Fibroblast of the aortic adventitia (primary cell): ENCODE measurements at places on chromosomes 13 and 19. TPM values are rescaled to one million over a fixed set of nuclear protein-coding genes. Genes with fewer than 3 reads are reported as not detected.
A peak's percentile ranks its signal among the peaks of the same experiment; 100 is the strongest.

XAB2 gene
- 26.9 and 30.5 TPM in 2 replicates for total RNA-seq

ZNF135 gene
- 2.2 and 4.3 TPM in 2 replicates for total RNA-seq

SIGLEC9 gene
- total RNA-seq = 0.09 TPM in 1 of 2 replicates, not detected in the other

FUT6 gene
- not detected in 2 replicates for total RNA-seq

DENND1C gene
- not detected in 2 replicates for total RNA-seq

TJP3 gene
- total RNA-seq = not detected in 2 replicates

SYDE1 gene
- 36.2 and 46.9 TPM in 2 replicates for total RNA-seq

DNA sequence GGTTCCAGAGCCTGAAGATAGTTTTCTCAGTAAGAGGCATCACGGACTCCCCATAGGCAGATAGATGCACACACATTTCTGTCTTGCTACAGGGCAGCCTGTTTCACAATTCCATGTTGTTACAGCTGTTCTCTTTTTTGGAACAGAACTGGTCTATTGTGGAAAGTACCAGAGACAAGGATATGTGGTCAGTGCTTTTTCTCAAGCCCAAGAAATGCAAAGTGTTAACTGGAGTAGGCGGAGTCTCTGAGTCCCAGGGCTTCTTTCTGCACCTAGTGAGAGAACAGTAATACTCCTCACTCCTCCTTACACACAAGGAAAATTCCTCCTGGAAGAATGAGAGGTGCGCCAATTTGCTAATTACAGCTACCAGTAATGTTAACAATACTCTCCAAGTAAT, 141.6 kb upstream of the ARGLU1 start:
- no peak for DNase-seq

DNA sequence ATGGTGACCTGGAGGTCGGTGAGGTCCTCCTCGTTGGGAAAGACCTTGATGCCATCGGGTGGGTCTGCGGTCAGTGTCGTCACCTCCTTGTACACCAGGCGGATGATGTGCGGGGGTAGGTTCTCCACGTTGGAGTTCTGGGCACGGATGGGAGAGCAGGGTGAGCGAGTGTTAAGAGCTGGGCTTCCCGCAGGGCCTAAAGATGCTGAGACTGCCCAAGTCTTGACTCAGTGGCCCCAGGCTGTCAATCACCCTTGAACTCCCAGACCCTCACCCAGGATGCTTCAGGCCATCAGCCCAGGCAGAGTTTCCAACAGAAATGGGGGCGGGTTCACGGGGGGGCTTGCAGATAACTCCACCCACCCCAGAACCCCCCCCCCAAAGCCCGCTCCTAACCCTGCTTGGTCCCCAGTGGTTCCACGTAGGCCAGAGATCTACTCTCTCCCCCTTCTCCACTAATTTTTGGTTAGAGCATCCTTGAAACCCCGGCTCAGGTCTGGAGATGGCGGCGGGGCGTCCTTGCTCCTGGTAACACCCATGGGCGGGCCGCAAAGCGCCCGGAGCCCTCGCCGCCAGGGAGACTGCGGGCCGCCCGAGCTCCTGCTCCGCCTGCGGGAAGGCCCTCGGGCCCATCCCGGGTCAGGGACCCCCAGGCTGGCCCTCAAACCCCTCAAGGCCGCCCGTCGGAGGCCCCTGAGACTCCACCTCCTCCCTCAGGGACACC, 600 bp downstream of the UBE2S start:
- peak; percentile 33 for DNase-seq

GRCh38 chr13:109529964-109530363, 256.4 kb downstream of the IRS2 start:
- DNase-seq = no peak

DNA sequence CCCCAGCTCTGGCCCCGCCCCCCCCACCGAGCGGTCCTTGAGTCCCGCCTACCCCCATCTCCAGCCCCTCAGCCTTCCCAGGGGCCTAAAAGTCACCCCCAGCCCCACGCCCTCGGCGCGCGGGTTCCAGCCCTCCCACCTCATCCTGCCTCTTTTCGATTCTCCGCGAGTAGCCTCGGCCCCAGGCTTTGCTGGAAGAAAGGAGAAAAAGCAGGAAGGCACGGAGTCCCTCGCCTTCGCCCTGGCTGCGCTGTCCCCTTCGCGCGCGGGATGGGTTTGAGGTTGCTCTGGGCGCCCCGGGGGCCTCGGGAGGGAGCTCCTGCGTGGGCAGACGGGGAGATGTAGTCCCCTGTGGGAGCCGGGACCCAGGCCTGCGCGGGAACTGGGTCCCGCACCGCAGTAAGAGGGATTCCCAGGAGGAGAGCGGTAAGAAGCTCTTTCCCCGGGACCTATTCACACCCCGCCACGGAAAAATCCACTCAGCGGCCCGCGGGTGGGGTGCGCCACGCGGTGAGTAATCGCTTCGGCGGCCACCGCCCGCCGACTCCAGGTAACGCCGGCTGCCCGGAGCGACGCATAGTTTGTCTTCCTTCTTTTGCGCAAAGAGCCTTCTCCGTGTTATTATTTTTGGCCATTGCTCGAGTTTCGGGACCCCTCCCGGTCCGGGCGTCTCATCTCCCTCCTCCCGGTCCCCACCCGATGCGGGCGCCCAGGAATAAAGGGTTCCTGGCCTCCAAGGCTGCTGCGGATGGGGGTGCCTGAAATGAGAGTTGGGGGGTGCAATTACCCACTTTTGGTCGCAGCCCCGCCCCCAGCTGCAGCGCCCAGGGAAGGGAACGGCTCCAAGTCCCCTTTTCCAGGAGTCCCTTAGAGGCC, 865 bp upstream of the CRLF1 start:
- DNase-seq = no peak

GRCh38 chr13:93797463-93797862, 570.9 kb downstream of the GPC6 start:
- DNase-seq = no peak

- no peak for DNase-seq
Measured at GRCh38 chr19:56837004-56837403, 3.5 kb downstream of the PEG3 start.

- no peak for DNase-seq
Measured at GRCh38 chr19:29678484-29679106, 13.3 kb downstream of the PLEKHF1 start.

DNA sequence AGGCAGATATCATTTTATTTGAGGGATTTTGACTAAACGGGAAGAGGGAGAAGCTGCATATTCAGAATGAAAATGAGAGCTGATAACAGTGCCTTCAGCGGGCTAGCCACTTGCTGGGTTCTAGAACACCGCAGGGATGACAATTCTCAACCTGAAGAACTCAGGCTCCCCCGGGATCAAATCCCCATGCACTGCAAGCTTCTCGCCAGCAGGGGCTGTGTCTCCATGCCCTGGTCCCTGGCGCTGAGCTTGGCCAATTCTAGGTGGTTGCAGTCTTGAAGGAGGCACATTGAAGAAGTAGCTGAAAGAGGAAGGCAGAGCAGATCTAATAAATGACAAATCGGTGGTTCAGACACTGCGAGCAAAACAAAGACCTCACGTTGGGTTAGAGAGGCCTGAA, 128.7 kb downstream of the UQCRFS1 start:
- peak; percentile 13 for DNase-seq

DNA sequence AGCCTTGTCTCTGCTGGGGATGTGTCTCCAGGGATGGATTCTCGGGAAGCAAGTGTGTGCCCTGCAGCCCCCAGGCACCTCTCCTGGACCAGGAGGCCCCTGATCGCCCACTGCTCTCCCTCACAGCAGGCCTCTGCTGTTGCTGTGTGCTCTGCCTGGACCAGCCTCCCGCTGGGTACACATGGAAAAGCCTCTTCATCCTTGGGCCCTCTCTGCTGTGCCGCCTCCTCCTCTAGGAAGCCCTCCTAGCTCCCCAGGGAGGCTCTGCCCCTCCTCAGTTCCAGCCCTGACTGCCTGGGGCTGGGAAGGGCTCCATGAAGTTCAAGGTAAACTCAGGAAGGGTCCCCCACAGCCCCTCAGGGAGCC, 12.0 kb downstream of the NDUFA11 start:
- no peak for DNase-seq

GRCh38 chr19:55197528-55197927, 11.8 kb downstream of the PTPRH start:
- DNase-seq = no peak

DNA sequence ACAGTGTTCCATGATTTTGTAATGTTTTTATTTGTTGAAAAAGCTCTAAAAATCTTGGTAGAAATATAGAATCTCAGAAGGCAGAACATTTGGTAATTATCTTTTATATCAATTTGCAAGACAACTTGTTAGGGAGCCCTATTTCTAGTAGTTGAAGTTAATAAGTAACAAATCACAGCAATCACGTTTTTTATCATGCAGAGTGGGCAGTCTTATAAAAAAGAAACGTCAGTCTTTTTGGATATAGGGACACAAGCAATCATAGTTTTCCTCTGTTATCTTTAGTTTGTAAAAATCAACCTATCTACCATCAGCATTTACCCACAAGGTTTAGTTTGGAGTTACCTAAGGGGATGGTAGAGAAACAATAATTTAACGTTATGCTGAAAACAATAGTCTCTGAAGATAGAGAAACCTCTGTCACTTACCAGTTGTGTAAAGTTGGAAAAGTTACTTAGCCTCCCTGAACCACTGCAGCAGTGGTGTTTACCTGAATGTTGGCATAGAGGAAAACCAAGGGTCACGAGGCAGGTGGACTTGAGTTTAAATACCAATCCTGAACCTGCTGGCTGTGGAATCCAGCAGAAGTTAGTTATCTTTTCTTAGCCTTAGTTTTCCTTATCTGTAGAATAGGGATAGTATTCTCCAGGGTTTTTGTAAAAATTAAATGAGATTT, 192.8 kb downstream of the GGACT start:
- no peak for DNase-seq

DNA sequence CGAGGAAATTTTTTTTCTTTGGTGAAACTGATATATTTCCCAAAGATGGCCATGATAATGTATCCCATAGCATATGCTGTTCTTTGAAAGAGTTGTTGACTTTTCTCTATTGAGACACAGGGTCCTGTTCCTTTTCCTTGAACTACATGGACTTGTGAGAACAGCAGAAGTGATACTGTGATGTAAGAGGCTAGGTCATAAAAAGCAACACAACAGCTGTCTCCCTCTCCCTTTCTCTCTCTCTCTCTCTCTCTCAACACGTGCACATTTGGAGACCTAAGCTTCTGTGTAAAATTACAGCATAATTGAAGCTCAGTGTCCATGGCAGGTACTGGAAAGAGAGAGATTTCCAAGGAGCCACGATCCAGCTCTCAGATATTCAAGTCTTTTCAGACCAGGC, 1712.4 kb downstream of the EFNB2 start:
- DNase-seq = no peak

GRCh38 chr13:74973935-74974879, 507.8 kb downstream of the TBC1D4 start:
- DNase-seq = no peak

DNA sequence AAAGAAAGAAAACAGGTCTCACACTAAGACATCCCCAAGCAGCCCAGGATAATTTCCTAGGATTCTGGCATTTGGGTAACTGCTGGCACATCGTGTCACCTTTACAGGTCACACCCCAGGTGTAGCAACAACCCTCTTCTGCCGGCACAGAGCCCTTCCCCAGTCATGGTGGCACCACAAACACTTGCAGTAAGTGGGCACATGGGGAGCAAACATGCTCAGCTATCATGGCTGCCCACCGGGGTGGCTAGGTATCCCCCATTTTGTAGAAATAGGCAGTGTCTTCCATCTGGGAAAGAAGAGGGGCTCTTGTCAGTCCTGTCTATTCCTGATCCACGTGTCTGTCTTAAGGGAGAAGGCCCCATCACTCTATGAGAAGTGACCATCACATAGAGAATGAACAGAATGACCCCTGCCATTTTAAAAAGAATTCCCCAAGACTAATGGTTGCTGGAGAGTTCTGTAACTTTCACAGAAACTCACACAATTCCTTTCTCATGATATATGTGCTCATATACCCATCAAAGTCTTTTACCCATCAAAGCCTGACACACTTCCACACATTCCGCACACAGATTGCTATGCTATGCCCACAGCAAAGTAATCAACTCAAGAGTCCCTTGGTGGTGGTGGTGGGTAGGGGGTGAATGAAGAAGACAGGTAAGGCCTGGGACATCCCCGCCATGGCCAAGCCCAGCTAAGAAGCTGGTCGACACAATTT, 33.3 kb downstream of the BRD4 start:
- no peak for DNase-seq

DNA sequence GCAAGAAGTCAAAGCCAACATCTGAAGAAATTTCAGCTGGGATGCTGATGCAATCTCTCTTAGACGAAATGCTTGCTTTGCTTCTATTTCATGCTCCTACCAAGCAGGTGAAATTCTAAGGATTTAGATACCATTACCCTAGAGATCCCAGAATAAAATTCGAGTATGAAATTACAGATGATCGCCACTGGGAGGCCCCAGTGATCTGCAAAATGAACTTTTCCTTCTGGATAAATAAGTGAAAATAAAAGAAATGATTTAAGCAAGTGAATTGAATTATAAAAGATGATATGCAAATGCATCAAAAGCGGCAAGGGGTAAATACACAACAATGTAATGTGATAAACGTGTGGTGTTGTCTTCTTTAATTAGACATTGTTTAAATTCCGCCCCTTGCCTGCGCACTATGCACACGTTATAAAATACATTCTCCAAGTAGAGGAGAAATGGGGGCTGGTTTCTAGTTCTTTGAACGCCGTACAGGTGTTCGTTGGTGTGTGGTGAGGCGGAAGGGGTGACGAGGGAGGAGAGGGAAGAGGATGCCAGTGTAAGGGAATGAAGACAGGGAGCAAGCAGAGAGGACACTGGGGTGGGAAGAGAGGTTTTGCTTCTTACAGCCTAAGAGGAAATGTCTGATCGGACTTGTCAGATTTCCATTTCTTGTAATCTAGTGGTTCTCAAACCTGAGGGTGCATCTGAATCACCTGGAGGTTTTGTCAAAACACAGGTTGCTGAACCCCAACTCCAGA, 58.0 kb downstream of the ERCC5 start:
- peak; percentile 26 for DNase-seq

GRCh38 chr19:48665786-48666185, 7.0 kb downstream of the NTN5 start:
- no peak for DNase-seq

DNA sequence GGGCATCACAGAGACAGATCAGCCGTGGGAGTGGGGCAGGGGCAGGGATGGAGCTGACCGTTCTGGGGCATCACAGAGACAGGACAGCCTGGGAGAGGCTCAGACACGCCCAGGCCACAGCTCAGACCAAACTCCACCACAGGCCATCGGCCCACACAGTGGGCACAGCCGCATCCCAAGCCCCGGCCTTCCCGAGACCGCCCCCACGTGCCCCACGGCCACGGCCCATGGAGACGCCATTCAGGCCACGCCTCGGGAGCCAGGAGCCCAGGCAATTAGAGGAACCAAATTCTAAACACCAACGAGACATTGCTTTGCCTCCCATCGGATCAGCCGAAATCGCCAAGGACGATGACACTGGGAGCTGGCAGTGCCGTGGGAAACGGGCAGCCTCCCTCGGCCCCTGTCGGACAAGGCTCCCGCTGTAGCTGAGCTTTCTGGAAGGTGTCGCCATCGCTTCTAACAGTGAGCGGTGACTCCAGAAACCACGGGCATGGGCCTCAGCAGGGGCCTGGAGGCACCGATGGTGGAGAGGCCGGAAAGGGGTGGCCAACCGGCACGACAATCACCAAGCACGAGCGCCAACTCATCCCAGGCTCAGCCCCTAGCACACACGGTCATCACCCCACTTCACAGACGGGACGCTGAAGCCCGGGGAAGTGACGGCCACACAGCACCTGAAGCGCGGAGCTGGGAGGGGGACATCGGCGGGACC, 2.4 kb downstream of the PIP5K1C start:
- no peak for DNase-seq
